ENCODE measurements at places on chromosomes 16 and 17.

DNA sequence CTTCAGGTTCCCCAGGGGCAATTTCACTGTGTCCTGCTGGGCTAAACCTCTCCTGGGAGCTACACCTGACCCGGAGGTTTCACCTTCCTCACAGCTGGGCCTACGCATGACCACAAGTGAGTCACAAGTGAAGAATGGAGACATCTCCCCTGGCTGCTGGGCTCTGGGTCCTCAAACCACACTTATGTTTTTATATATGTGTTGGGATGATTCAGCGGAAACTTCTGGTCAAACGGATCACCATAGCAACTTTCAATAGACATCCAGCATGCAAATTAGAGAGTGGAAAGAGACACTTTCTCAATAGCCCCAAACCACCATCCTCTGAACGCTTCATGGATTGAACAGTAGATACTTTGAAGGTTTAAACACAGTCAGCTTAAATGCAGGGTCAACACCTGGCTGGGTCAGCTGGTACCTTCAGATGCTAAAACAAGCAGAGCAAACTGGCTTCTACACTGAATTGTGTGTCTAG is 28.0 kb upstream of the MAF start:
- DNase-seq, result no peak

DNA sequence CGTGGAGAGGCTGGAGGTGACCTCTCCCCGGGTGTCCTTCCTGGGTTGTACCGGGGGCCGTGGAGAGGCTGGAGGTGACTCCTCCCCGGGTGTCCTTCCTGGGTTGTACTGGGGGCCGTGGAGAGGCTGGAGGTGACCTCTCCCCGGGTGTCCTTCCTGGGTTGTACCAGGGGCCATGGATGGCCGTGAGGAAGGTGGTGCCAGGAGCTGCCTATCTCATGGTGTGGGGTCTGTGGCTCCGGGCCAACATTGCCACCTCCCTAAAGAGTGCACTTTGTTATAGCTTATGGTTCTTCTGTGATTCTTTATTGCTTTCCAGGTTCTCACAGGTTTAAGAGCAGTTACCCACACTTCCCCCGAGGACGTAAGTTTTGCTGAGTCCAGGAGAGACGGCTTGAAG is 86.3 kb upstream of the ZNF750 start:
- DNase-seq, result no peak

GRCh38 chr16:14364386-14365199 is 265.5 kb downstream of the PARN start:
- no peak for DNase-seq

- no peak for DNase-seq
These were observed 31.6 kb upstream of the CDRT15 start for GRCh38 chr17:14268264-14268663.

GRCh38 chr16:68046106-68046505 is 23.0 kb downstream of the DUS2 start:
- DNase-seq, result no peak

DNA sequence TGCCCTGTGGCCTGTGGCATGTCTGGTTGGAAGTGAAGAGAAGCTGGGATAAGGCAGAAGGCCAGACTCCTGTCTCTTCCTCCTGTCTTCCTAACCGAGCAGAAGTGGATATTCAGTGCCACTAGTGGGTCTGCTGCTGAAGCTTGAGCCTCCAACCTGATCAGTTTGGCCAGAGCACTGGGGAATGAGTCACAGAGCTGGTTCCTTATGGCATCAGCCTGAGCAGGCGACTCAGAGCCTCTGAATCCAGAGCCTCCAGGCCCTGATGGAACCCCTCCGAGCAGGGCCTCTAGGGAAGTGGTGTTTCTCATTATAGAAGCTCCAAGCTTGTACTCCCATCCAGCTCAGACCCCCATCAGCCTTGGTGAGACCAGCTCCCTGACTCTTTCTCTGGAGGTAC is 2.0 kb downstream of the WSCD1 start:
- DNase-seq, result no peak

- DNase-seq, result no peak
These were observed 331.3 kb downstream of the SEC14L1 start for GRCh38 chr17:77471984-77472461.

DNA sequence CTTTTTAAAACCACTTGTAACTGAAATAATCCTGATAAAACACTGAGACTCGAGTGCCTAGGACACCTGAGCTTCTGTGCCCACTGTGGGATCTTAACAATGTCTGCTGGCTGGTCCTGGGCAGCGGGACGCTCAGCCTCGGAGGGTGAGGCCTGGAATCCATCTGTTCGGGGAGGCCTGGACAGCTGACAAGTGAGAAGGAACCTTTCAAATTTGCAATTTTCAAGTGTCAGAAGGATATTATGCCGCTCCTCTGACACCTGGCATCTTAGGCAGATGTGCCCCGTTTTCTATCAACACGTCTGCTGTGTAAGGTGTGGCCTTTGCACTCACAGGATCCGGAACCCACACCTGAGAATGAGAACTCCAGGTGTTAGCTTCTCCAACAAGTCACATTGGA is 33.1 kb upstream of the C16orf78 start:
- no peak for DNase-seq

- DNase-seq, result peak; percentile 75
These were observed 73.5 kb upstream of the DNAJA2 start for GRCh38 chr16:47046726-47047523.

GRCh38 chr16:66207139-66207882 is 159.2 kb upstream of the CDH5 start:
- no peak for DNase-seq

DNA sequence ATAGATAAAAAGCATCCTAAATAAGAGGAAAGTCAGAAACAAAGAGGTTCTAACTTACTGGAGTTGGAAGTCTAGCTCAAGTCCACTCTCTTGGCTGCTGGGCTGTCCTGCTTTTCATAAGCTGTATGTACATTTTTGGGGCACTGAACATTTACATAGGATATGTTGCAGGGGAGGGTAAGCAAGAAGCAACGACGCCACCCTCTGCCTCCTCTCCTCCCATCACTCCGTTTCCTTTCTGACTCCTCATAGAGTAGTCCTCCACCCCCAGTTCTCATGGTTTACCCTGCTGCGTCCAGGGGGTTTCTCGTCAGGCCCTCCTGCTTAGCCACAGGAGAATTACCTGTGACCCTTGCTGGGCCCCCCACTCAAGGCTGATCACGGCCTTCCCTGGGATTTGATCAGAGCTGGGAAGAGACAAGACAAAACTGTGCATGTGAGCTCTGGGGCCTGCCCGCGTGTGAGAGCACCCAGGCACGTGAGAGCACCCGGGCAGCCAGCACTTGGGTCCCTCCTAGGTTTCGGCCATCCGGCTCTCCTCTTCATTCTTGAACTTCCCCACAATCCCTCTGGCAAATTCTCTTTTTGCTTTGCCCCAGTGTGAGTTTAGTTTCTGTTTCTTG is 37.1 kb downstream of the TMEM11 start:
- DNase-seq, result no peak

DNA sequence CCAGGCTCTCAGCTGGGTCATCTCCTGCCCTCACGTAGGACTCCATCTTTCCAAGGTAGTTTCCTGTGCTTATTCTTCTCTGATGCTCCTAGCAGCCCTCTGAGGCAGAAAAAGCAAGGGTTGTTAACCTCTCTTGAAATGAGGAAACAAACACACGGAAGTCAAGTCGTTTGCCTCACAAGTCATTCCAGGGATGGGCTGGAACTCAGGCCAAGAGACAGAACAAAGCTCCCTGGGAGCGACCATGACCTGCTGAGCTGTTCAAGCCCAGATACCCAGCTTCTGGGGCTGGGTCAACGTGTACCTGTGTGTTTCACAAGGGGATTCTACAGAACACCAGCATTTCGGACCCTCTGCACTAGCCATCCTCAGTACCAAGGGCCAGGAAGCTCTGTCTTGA is 28.1 kb downstream of the SRL start:
- DNase-seq, result no peak

- DNase-seq, result no peak
These were observed 216.9 kb upstream of the CHMP6 start for GRCh38 chr17:80774643-80775281.

All from GM13977 (cell line).